ENCODE measurements at places on chromosomes 5 and 9.

DNA sequence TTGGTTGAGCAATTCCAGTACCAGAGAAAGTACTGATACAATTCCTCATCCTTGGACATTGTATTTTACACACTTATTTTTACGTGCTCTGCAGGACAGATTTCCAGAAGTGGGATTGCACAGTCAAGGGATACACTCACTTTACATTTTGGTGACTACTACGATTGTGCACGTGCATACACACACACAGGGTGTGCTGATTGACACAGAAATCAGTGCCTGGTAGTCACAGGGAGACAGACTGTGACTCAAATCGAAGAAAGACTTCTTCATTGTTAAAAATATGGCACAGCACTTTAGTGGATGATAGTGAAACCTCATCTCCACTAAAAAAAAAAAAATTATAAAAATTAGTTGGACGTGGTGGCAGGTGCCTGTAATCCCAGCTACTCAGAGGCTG lies 1.5 kb downstream of the GARIN3 start:
- DNase-seq, result no peak

DNA sequence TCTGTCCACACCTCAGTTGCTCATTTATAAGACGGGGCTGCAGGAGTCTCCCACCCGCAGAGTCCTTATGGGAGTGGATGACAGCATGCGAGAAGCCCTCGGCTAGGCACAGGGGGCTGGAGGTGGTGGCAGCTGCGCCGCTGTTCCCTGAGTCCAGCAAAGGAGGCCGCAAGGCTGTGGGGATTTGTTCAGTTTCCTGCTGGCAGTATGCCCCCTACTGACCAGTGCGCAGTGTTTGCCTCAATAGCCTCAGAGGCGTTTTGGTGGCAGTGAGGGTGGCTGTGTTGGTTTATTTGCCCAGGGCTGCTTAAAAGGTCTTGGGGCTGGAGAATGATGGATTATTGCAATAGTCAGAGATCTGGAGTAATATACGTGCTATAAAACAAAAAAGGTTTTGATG lies 176.3 kb upstream of the OTULINL start:
- no peak for DNase-seq

- no peak for DNase-seq
These were observed 71.2 kb downstream of the RAB24 start for GRCh38 chr5:177232358-177232757.

- DNase-seq, result no peak
These were observed 12.0 kb upstream of the OLFM1 start for GRCh38 chr9:135075234-135076142.

DNA sequence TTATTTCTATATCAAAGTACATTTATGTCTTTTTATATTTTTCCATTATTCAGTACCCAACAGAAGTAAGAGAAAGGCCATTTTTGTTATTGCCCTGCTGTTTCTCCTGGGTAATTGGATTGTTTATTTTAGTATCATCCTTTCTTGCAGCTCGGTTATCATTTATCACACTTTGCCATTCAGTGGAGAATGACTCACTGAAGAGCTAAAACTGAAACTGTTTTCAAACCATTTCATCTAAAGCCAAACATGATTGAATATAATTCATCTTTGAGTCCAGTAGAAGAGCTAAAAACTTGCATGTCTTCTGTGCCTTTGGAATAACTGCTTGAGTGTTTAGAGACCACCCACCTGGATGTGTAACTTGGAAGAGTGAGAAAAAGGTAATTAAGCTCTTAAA lies 139.5 kb upstream of the PRDM9 start:
- DNase-seq, result no peak

DNA sequence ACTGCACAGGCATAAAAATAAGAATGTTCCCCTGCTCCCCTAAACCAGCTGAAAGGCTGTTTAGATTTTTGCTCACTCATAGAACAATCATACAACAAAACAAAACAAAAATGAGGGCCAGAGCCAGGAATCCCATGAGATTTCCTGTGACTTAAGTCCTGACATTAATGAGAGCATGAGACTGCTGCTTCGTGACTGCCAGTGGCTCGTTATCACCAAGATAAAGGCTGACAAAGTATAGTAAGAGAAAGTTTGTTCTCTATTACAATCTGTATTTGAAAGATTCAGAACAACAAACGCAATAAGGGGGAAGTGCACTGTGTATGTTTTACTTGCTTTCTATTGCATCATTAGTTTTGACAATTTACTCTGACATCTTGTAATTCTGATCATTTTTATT lies 837.1 kb upstream of the C9orf72 start:
- DNase-seq, result no peak

- no peak for DNase-seq
These were observed 67.8 kb downstream of the ENTREP1 start for GRCh38 chr9:69392826-69393225.

DNA sequence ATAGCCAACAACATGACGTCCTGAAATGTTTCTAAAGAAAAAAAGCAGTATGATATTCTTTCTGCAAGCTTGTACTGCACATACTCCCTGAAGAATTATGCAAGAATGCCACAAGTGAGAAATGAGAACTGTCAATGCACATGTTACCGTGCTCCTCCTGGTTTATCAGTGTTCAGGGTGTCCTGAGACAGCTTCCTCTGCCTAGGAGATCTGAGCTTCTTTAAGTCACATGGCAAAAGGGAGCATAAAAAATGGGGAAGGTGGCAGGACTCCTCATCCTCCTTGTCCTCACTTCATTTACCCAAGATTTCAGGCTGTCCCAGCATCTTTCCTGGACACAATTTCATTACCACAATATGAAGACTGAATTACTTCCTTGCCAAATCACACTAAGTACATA lies 238.2 kb downstream of the GLIS3 start:
- no peak for DNase-seq

GRCh38 chr5:176133289-176133870 lies 104.8 kb upstream of the SIMC1 start:
- no peak for DNase-seq

- DNase-seq, result no peak
These were observed 46.5 kb upstream of the TNFAIP8 start for GRCh38 chr5:119309326-119309725.

DNA sequence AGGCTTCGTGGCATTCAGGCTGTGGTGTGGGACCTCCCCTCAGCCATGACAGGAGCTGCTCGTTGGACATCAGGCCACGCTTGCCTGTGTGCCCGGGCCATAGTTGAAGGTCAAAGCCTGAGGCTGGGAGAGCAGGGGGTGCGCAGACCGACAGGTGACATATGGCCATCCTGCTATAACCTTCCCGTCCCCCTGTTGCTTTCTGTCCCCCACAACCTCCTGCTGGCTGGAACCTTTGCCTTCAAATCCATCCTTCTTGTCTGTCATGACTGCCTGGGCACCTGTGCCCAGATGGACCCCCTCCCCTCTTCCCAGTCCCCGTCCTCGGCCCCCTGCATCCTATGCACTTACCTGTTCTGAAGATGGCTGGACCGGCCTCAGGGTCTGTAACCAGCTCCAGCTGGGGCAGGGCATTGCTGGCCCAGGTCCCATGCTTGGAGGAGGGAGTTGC lies 83.2 kb downstream of the WNK2 start:
- no peak for DNase-seq

DNA sequence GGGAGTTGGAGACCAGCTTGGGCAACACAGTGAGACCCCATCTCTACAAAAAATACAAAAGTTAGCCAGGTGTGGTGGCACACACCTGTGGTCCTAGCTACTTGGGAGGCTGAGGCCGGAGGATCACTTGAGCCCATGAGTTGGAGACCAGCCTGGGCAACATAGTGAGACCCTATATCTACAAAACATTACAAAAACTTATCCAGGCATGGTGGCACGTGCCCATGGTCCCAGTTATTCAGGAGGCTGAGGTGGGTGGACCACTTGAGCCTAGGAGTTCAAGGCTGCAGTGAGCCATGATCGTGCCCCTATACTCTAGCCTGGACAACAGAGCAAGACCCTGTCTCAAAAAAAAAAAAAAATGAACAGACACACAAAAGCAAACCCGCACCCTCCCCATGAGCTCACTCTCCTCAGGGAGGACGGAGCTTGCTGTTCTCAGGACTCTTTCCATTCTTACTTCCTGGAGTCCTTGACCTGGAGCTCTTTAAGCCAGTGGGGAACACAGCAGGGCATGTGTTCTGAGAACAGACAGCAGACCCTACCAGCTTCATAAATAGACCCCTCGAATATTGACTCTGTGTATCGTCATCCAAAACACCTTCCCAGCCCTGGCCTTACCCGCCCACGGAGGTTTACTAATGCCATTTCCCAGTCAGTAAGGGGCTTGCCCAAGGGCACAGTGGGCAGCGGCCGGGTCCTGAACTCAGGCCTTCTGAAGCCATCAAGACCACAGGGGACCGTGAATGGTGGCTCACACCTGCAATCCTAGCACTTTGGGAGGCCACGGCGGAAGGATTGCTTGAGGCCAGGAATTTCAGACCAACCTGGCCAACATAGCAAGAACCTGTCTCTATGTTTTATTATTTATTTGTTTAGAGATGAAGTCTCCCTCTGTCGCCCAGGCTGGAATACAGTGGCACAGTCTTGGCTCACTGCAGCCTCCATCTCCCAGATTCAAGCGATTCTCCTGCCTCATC lies 11.1 kb downstream of the PTGES2 start:
- no peak for DNase-seq

DNA sequence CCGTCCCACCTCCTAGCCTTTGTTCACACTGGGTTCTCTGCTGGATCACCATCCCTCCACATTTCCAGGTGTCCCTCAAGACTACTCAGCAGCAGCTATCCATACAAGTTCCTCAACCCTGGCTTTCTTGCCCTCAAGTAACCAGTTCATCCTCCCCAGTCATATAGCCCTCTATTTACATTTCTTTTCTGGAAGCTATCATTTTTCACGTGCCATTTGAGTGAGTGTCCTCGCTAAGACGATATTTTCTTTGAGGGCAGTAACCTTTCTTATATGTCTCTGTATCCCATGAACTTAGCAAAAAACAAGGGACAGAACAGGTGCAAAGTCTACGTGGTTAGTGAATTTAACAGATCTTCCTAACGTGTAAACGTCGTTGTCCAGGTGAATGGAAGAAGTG lies 29.6 kb upstream of the KCNMB1 start:
- no peak for DNase-seq

GRCh38 chr5:169115461-169116124 lies 185.3 kb downstream of the SLIT3 start:
- DNase-seq, result no peak

GRCh38 chr5:37086466-37087173 lies 162.6 kb downstream of the CPLANE1 start:
- DNase-seq, result no peak

DNA sequence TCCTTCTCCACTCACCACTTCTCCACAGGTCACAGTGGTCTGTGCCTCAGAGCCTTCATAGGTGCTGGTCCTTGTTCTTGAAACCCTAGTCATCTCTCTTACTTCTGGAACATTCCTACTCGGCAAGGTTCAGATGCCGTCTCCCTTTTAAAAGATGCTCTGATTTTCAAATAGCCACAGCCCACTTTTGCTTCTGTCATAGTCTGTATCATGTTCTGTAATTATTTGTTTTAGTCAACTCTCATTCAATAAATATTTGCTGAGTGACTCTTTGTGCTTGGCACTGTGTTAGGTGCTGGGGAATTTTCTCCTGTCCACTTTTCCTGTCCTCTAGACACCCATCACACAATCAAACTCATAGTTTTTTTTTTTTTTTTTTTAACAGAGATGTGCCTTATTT lies 181.3 kb upstream of the IL12B start:
- DNase-seq, result no peak

DNA sequence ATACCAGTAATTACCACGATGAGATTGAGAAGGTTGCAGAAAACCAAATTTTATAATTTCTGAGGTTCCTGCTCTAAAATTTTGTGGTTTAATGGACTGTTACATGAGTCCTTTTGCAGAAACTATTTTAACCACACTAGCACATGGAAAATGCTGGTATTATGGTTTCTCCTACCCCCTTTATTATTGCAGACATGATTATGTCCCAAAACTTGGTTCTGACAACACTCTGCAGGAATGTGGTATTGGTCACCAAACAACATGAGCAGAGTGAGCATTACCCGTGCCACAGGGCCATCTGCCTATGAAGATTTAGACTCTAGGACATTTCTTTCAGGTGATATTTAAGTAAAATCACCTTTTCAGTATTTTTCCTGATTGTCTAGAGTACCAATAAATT lies 2.8 kb upstream of the ECM2 start:
- DNase-seq, result no peak

DNA sequence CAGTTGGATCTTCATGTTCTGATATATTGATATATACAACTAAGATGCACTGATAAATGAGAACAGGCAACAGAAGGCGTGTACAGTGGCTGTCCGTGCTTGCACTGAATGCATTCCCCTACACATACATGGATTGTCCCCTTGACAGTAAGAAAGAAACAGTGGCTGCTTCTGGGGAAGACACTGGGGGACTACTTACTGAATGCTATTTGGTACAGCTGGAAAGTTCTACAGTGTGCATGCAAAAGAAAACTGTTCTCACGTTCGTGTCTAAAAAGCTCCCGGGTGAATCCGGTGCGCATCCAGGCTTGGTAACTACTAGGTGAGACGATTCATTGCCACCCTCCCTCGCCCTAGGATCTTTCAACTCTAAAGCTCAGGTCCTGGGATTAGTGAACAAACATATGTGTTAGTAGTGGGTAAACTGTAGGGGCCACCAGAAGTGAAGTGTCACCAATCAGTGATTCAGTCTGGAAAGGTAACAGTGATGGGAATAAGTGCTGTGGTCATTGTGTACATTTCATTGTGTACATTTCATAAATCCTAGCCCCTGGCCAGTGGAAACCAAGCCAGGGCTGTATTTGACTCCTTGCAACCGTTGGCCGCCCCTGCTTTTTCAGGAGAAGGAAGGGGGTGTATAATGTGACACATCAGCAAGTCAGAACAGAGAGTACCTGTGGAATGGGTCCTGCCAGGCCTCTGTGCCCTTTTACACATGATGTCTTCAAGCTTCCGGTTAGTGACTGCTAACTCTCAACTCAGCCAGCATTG lies 46.3 kb upstream of the BOD1 start:
- DNase-seq, result no peak

- no peak for DNase-seq
These were observed 83.3 kb downstream of the AOPEP start for GRCh38 chr9:94809778-94810177.

DNA sequence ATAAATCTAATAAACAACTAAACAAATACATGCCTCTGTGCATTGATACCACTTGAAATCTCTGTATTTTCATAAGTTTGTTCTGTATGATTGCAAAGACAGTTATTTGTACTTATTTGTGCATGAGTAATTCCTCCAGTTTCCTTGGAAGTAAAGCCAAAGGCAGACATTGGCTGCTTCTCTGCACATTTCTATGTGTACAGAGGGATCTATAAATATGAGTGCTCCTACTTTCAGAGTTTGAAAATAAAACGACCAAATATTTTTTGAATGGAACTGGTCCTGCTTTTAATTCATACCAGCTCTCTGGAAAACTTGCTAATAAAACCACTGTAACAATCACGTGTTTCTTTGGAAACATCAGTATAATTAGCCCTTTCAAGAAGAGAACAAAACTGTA lies 306.5 kb downstream of the MAN2A1 start:
- no peak for DNase-seq

GRCh38 chr9:112421771-112422222 lies 41.9 kb downstream of the HSDL2 start:
- no peak for DNase-seq
